ENCODE measurements at places on chromosomes 13 and 19. TPM values are rescaled to one million over a fixed set of nuclear protein-coding genes. Genes with fewer than 3 reads are reported as not detected.

The ZNF701 gene
- 3.4 TPM for total RNA-seq

The SIGLECL1 gene
- not detected for total RNA-seq

The KIR2DL4 gene
- not detected for total RNA-seq

The ZNF99 gene
- not detected for total RNA-seq

- no peak for DNase-seq
Observed at GRCh38 chr13:20702915-20703779, at the start of gene IL17D. IL17D (plus strand) TSS chr13:20703699; CDS start chr13:20704002, 303 bp downstream.

GRCh38 chr19:34962687-34963572, 1.1 kb downstream of the ZNF792 start:
- DNase-seq = no peak

DNA sequence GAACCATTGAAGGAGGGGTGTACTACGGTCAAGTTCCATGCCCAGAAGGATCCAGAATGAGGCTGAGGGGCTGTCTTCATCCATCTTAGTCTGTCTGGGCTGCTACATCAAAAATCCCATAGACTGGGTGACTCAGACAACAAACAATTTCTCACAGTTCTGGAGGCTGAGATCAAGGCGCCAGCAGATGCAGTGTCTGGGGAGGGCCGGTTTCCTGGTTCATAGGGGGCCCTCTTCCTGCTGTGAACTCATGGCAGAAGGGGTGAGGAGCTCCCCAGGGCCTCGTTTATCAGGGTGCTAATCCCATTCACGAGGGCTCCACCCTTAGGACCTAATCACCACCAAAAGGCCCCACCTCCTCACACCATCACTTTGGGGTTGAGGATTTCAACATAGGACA, 14.7 kb upstream of the KCTD15 start:
- no peak for DNase-seq

GRCh38 chr19:18450021-18450930, 12.3 kb upstream of the ISYNA1 start:
- no peak for DNase-seq

GRCh38 chr19:2035590-2035991, 15.5 kb downstream of the MKNK2 start:
- no peak for DNase-seq

DNA sequence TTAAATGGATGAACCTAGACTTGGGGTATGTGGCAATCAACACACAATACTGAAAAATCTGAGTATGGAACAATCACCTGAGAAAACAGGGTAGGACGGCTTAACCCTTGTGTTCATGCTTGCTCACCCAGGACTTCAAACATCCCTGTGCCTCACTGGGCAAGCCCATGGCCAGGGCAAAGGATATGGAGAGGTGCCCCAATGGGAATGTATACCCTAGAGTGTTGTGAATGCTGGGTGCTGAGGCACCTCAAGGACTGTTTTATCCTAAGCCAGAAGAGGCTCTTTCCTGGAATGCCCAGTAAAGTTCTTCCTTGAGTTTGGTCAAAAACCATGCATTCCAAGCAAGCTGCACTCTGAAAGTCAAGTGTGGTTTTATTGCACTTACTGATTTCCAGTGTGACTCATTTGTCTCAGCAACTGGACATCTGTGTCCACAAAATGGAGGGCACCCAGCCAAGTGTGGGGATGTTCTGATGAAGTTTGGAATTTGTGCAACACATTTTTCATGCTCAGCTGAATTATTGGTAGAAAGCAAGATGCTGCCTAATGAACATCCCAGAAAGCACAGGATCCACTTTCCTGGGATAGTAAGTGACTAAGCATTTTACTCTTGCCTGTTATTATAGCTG, 531.3 kb downstream of the RFC3 start:
- no peak for DNase-seq

- no peak for DNase-seq
Observed at GRCh38 chr13:109817591-109818535, 31.5 kb upstream of the IRS2 start.

- no peak for DNase-seq
Observed at GRCh38 chr13:50006426-50007135, 8.7 kb upstream of the KCNRG start.

DNA sequence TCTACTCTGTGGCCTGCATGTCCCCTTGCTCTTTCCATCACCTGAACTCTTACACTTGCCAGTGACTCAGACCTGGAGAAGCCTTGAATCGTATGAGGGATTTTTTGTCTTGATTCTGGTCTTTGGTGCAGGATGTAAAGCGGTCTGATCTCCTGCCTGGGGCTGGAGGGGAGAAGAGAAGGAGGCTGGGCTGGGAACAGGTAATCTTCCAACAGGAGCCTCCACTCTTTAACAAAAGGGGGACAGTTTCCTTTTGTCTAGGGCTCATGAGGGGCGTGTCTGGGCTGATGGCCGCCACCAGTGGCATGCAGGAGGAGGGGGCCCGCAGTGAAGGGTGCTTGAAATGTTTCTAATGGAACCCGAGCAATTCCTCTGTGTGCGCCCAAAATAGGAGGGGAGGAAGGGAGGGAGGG, 24.7 kb downstream of the NFIX start:
- no peak for DNase-seq

GRCh38 chr19:36528921-36529518, 949 bp upstream of the ZNF260 start:
- no peak for DNase-seq

- DNase-seq = no peak
Observed at GRCh38 chr19:41941410-41942202, 13.4 kb upstream of the ERFL start.

DNA sequence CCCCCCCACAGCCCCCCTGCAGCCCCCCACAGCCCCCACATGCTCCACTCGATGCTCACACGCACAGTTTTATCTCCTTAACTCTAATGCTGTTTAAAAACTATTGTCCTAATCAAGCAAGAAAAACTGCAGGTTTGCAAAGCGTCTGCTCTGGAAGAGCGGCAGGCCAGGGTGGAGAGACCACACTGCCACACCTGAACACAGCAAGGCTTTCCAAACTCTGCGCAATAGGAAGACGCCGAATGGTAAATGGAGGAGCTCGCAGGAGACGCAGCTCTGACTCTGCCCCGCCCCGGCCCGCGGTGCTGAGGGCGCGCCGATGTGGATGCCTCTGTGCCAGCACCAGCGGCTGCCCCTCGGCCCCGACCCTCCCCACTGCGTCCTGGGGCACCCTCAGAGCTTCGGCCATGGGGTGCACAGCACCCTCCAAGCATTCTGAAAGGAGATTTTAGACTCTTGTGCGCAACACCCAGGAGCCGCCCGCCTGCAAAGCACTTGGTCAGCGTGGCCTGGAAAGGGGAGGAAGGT, 32.4 kb downstream of the RASA3 start:
- DNase-seq = peak; percentile 11

GRCh38 chr19:16118489-16119033, 6.9 kb downstream of the RAB8A start:
- DNase-seq = no peak
